T-helper 17 cell (primary cell): ENCODE measurements at places on chromosomes 1 and 21. TPM values are rescaled to one million over a fixed set of nuclear protein-coding genes. Genes with fewer than 3 reads are reported as not detected.

GRHL3 gene
- not detected for total RNA-seq

GRCh38 chr21:33816174-33816573, 99.4 kb downstream of the ATP5PO start:
- peaks cover 4% of the 10 kb centered on the region for H3K36me3 ChIP-seq
- no peak overlapping the region for H3K4me3 ChIP-seq
- no peaks in the 10 kb centered on the region for H3K4me1 ChIP-seq
- no peaks in the 10 kb centered on the region for H3K27me3 ChIP-seq
- H3K27ac ChIP-seq: no peak overlapping the region
- no peak for DNase-seq

DNA sequence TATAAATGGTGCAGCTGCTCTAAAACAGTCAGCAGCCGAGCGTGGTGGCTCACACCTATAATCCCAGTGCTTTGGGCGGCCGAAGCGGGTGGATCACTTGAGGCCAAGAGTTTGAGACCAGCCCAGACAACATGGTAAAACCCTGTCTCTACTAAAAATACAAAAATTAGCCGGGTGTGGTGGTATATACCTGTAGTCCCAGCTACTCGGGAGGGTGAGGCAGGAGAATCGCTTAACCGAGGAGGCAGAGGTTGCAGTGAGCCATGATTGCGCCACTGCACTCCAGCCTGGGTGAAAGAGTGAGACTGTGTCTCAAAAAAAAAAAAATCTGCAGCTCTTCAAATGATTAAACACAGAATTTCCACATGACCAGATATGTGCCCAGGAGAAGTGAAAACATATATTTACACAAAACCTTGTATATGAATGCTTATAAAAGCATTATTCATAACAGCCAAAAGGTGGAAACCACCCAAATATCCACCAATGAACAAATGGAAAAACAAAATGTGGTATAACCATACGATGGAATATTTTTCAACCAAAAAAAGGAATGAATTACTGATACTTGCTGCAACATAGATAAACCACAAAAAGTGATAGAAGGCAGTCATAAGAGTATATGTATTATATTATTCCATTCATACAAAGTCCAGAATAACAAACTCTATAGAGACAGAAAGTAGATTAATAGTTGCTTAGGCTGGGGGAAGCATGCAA, 14.1 kb downstream of the EPS15 start:
- DNase-seq: no peak
- H3K27ac ChIP-seq: peak overlapping the region; percentile 51
- no peak overlapping the region for H3K4me3 ChIP-seq
- H3K36me3 ChIP-seq: peaks cover 2% of the 10 kb centered on the region

- H3K36me3 ChIP-seq: peaks cover 12% of the 10 kb centered on the region
- no peak for DNase-seq
- no peak overlapping the region for H3K4me3 ChIP-seq
- H3K27ac ChIP-seq: no peak overlapping the region
Measured at GRCh38 chr21:41779659-41780058, 12.8 kb upstream of the RIPK4 start.

FNDC5 gene
- total RNA-seq: not detected

CTSE gene
- not detected for total RNA-seq

DNA sequence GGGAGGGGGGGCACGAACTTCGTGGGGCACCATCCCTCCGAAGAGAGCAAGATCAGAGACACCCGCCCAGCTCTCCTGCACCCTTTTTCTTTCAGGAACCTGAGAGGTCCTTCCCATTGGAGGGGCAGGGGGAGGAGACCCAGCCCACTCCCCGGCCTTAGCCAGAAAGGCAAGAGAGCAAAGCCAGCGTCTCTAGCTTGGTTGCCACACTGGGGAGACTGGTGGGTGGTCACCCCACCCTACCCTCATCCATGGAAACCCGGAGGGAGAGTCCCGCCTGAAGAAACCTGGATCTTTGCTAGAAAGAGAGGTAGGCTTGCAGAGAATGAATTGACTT, 246 bp downstream of the ATP2B4 start:
- H3K4me1 ChIP-seq: peaks cover 55% of the 10 kb centered on the region
- peak overlapping the region; percentile 98 for H3K27ac ChIP-seq
- H3K36me3 ChIP-seq: peaks cover 13% of the 10 kb centered on the region
- no peaks in the 10 kb centered on the region for H3K27me3 ChIP-seq
- H3K4me3 ChIP-seq: peak overlapping the region; percentile 98
- no peak for DNase-seq

DNA sequence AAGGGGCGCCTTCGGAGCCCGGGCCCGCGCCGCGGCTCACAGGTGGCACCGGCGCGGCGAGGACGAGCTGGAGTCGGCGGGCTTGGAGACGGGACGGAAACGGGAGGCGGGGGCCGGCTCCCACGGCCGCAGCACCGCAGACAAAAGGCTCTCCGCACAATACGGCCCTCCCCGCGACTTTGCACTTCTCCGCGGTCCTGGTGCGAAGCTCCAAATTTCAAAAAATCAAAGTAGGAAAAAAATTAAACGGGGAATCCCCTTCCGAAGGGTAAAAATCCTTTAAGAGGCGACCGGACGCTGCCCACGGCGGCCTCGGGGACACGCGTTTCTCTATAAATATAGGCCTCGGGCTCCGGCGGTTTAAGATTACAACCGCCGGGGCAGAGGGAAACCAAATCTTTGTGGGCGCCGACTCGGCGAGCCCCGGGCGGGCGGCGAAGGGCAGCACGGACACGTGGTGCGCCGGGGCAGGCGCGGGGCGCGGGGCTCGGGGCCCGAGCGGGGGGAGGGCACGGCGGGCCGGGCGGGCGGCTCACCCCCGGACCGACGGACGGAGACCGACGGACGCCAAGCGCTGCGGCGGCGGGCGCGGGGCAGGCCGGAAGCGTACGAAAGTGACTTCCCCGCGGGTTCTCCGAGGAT, 453 bp downstream of the PABPC4 start:
- H3K27ac ChIP-seq: peak overlapping the region; percentile 88
- DNase-seq: peak; percentile 31
- H3K36me3 ChIP-seq: no peaks in the 10 kb centered on the region
- peaks cover 32% of the 10 kb centered on the region for H3K4me1 ChIP-seq
- no peaks in the 10 kb centered on the region for H3K27me3 ChIP-seq
- H3K4me3 ChIP-seq: peak overlapping the region; percentile 92

DNA sequence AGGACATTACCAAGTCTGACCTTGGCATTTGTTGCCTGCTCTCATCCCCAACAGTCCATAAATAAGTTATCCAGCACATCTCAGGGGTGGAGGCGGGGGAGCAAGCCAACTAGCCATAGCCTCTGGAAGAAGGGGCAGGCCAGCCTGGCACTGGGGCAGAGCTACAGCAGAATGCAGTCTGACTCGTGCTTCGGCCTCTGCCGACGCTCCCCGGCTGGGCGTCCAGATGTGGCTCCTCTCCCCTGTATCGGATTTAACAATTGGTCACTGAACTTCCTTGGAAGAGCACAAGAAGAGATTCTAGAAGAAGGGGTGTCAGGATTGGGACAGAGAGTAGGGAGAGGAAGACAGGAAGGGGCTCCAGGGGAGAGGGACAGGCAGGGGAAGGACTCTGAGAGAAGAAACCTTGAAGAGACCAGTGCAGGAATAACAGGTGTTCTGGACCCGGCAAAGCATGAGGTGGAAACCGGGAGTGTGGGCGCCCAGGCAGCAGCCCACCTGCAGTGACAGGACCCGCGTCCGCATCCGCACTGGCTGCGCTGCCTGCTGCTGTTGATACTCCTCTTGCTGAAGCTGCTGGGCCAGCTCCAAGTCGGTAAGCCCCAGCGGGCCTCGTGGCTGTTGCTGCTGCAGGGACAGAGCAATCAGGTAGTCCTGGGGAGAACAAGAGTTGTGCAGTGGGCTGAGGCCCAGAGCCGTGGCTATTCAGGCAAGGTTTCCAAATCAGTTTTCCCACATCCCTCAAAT, 9.4 kb downstream of the MINDY1 start:
- H3K36me3 ChIP-seq: peaks cover 8% of the 10 kb centered on the region
- no peak overlapping the region for H3K27ac ChIP-seq
- H3K4me3 ChIP-seq: no peak overlapping the region
- no peaks in the 10 kb centered on the region for H3K27me3 ChIP-seq

DNA sequence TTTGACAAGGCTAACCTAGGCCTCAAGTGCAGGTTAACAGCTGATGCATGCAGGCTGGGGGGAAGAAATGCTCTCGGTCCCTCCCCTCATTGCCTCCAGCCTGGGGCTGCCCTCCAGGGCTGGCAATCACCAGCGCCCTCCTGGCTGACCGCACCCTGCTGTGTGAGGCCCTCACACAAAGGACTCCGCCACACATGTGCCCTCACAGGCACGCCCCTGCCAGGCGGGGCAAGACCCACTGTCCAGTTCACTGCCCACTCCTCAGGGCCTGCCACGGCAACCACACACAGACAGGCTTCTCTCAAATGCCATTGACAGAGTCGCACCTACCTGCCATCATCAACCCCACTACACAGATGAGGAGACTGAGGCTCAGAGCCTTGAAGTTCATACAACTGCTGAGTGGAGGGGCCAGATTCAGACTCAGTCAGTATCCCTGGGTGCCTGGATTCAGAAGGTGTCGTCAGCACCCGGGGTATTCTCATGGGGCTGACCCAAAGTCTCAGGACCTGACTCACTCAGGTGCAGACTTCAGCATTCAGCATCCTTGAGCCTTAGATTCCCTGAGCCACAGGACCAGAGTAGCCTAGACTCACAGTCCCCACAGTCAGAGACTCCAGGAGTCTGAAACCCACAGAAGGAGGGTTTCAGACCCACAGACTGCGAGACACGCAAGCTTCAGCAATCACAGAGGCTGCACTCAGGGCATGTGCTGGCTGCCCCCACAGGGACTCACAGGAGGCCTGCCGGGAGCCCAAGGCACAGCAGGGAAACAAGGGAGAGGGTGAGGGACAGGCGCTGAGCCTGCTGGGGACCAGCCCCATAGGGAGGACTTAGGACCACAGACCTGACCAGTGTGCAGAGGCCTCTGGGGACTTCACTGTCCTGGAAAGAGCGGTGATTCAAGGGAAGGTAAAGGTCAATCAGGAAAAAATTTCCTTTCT, 458.0 kb downstream of the MATN1 start:
- no peak for DNase-seq
- H3K4me1 ChIP-seq: no peaks in the 10 kb centered on the region
- H3K4me3 ChIP-seq: no peak overlapping the region
- peaks cover 33% of the 10 kb centered on the region for H3K27me3 ChIP-seq

STRIP1 gene
- total RNA-seq: 70.1 TPM

GRCh38 chr1:155322571-155322952, 1.9 kb downstream of the RUSC1 start:
- H3K27me3 ChIP-seq: no peaks in the 10 kb centered on the region
- peaks cover 29% of the 10 kb centered on the region for H3K4me1 ChIP-seq
- H3K36me3 ChIP-seq: peaks cover 2% of the 10 kb centered on the region
- peak overlapping the region; percentile 86 for H3K4me3 ChIP-seq

TRIM62 gene
- total RNA-seq: 29.4 TPM

DNA sequence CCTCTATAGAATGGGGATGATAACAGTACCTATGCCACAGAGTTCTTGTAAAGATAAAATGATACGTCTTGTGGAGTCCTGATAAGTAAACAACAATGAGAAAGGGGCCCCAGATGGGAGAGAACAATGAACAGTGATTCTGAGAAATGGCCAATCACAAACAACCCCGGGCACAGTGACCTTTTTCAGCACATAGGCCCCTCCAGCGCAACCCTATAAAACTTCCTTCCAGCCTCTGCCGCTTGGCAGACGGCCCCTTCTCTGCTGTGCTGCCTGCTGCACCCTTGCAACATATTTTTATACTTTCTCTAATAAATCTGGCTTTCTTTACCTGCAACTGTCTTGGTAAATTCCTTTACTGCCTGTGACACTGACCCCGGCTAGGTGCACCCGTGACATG, 8.9 kb downstream of the RCAN1 start:
- no peak overlapping the region for H3K4me3 ChIP-seq
- no peaks in the 10 kb centered on the region for H3K27me3 ChIP-seq
- DNase-seq: no peak

NHLH1 gene
- total RNA-seq: 0.21 TPM

DNA sequence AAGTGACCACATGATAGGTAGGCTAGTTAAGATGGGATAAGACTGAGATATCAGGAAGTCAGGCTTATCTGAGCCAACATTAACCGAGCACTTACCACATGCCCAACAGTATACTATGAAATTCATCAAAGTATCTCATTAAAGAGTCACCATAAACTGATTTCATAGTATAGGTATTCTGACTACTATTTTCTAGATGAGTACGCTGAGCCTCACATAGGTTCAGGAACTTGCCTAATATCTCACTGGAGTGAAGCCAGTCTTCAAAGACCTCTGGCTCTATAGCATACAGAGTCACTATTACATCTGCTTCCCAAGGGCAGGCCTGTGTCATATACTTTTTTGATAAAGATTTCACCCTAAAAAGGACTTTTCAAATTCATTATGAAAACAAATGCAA, 115.6 kb upstream of the NGF start:
- no peak for DNase-seq
- no peak overlapping the region for H3K4me3 ChIP-seq

B4GALT2 gene
- 3.4 TPM for total RNA-seq

DNA sequence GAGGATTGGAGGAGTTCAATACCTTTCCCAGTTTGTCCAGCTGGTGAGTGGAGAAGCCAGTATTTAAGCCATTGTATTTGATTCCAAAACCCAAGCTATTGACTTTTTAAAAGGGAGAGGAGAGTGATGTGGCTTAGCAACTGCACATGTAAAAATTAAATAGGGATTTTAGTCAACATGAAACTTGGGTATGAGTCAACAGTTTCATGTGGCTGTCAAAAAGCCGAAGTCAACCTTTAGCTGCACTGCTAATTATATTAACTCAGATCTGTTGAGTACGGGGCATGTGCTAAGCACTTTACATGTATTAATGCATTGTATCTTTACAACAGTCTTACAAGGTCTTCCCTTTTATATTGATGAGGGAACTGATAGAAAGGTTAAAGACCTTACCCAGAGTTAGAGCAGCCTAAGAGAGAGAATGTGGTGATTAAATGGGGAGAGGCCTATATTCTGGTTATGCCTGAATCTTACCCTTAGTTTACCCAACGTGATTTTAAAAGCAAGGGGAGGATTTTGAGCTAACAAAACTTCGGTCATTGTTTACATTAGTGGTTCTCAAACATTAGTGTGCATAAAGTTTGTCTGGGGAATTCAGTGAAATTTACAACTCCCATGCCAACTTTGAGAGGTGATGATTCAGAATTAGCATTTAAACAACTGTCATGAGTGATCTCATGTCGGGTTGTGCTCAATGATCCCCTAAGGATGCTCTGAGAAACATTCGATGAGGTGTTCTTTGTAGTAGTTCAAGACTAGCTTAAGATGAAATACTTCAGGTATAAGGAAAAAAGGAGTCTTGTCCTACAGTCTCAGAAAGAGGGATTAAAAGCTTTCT, 6.9 kb upstream of the SLC35F3 start:
- H3K27me3 ChIP-seq: peaks cover 13% of the 10 kb centered on the region
- no peaks in the 10 kb centered on the region for H3K36me3 ChIP-seq
- no peak overlapping the region for H3K27ac ChIP-seq
- no peaks in the 10 kb centered on the region for H3K4me1 ChIP-seq

DNA sequence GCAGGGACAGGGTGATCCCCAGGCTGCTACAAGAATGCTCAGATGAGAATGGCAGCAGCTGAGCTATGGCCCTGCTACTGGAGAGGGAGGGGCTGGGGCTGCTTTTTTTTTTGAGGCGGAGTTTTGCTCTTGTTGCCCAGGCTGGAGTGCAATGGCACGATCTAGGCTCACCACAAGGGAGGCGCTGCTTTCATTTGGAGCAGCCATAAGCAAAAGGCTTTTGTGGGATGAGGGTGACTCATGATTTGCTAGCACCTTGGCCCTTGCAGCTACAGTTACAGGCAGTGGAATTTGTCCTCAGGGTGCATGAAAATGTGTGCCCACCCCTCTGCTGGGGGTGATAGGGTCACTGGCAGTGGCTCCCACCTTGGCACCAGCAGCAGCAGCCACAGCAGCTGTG, 32.4 kb upstream of the CYP4A22 start:
- no peaks in the 10 kb centered on the region for H3K4me1 ChIP-seq
- peaks cover 18% of the 10 kb centered on the region for H3K27me3 ChIP-seq
- no peak overlapping the region for H3K4me3 ChIP-seq
- H3K27ac ChIP-seq: no peak overlapping the region
- DNase-seq: no peak
